Ureter (tissue), 1 donor: ENCODE measurements at places on chromosomes 12 and 14.

- DNase-seq = no peak
These were observed 1.8 kb upstream of the LARP4 start for GRCh38 chr12:50398931-50399330.

DNA sequence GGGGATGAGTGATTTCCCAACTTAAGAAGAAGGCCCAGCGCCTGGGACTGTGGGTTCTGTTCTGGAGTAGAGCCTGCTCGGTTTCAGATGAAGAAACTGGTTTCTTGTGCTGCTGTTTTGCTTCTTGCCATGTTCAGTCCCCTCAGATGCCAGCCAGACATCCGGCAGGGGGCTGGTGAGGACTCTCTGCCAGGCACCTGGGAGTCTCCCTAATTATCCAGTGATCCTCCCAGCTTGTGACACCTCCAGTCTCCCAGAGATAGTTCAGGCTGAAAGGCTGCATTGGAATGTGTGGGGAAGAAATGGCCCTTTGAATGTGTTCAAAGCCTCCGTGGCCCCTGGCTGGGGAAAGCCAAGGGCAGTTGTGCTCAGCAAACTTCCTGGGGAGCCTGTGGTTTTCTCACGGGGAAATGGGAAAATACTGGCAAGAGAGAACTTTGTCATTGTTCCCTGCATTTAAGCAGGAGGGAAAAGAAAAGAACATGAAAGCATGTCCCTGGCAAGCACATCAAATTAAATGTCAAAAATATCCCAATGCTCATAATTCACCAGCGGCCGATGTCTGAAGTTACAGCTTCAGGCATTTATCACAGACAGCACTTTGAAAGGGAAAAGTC is 8.5 kb upstream of the SERPINA12 start:
- no peak for DNase-seq

- no peak for DNase-seq
These were observed 379.9 kb upstream of the PDE3A start for GRCh38 chr12:19988459-19988873.

GRCh38 chr12:53782093-53782703 is 30.4 kb upstream of the CISTR start:
- DNase-seq = no peak

GRCh38 chr12:130043685-130044406 is 118.4 kb upstream of the FZD10 start:
- no peak for DNase-seq
